ENCODE measurements at places on chromosomes 5 and 9.
A peak's percentile ranks its signal among the peaks of the same experiment; 100 is the strongest.

GRCh38 chr5:79181419-79182022 is 54.4 kb upstream of the JMY start:
- no peak for DNase-seq

- DNase-seq: no peak
Observed at GRCh38 chr5:5881294-5881693, 458.8 kb downstream of the ICE1 start.

GRCh38 chr9:108180541-108180940 is 675.2 kb downstream of the ACTL7B start:
- DNase-seq: no peak

DNA sequence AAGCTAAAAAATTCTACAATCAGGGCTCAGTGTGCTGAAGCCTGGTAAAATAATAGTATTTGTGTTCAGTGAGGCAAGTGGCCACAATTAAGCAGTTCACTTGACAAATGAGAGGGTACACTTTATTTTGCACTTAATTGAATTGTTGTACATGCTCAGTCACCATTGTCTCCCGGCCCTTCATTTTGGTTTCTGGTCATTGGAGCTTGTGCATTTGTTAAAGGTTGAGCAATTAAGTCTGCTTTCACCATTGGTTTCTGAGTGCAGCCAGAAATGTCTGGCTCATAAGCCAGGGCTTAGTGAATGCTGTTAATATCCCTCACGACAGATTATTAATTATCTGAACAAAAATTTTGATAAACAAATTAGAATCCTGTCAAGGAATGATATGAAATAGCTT is 89.6 kb downstream of the PRDM6 start:
- DNase-seq: no peak

GRCh38 chr5:78631931-78632330 is 16.6 kb downstream of the LHFPL2 start:
- DNase-seq: no peak

- DNase-seq: no peak
Observed at GRCh38 chr9:99811598-99812383, 9.9 kb upstream of the NR4A3 start.

DNA sequence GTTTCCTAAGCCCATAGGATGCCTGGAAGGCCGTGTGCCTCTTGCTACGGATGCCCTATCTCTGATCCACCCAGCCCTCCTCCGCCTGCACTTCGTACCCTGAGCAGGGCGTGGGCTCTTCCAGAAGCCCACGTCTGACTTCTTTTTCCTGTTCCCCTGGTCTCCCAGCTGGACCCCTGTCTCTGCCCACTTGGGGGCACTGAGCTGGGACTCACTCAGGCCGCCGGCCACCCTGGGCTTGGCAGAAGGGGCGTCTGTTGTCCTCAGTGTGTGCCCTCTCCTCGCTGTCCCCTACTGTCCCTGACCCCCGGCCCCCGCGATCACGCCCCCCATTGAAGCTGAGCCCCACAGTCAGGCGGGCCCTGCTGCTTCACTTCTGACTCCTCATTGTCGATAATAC is 22.0 kb upstream of the RXRA start:
- no peak for DNase-seq

GRCh38 chr9:104863180-104863883 is 64.6 kb downstream of the ABCA1 start:
- peak; percentile 83 for DNase-seq

DNA sequence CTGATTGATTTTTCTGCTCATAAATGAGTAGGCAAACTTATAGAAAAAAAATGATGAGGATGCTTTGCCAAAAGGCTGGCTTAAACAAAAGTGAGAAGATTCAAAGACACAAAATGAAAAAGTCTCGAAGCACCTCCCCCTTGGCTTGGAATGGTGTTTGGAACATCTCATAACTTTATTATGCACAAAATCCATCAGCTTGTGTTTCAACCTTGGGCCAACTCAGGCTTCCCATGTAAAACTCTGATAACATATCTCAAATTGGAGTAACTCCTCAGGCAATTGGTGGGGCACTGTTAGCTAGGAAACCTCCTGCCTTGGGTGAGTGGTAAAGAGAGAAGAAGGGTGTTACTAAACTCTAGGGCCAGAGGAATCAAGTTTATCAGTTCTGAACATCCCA is 176.3 kb downstream of the KIAA0825 start:
- DNase-seq: no peak

GRCh38 chr5:179195561-179196404 is 135.6 kb downstream of the ZNF354C start:
- DNase-seq: no peak
